Central memory CD4-positive, alpha-beta T cell (primary cell): ENCODE measurements at places on chromosomes 7 and 10.

- DNase-seq = no peak
These were observed 6.4 kb downstream of the MYL10 start for GRCh38 chr7:101622609-101623173.

DNA sequence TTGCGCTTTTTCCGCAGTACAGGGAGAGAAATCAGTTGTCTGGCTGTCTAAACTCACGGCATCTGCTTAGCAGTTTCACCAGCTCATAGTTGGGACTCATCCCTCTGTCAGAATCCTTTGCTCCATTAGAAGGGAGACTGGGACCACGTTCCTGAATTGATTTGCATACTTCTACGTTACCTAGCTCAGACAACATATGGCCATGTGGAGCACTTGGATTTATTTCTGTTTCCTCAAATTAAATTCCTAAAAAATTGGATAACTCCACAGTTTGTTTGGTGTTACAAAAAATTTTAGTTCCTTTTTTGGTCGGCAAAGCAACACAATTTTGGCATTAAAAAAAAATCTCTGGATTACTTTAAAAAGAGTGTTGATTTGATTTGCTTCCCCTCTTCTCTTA is 614.0 kb downstream of the AUTS2 start:
- no peak for DNase-seq

DNA sequence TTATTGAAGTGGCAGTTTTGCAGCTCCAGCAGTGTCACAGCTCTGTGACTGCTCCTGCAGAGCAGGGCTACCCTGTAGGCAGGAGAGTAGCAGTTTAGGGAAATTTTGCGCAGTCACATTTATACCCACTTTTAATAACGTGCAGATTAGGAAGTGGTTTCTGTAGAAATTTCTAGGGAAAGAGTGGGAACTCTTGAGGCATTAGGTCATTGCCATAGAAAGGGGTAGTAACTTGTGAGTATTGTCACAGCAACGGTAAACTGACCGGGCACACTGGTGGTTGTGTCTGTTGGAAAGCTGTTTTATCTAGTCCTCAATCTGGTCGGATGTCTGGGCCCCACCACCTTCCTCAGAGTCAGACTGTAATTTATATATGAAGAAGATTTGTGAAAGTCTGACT is 51.9 kb downstream of the CDC14C start:
- DNase-seq = no peak

DNA sequence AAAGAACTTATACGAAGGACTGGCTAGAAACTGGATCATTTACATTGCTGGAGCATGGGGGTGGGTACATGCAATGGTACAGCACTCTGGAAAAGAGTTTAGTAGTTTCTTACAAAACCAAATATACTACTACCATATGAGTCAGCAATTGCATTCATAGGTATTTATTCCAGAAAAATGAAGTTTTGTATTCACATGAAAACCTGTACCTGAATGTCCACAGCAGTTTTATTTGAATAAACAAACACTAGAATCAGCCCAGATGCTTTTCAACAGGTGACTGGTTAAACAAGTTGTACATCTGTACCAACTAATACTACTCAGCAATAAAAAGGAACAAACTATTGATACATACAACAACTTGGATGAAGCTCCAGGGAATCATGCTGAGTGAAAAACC is 3.4 kb downstream of the SCIN start:
- no peak for DNase-seq

GRCh38 chr7:46129831-46130230 is 208.8 kb upstream of the IGFBP3 start:
- DNase-seq = no peak

DNA sequence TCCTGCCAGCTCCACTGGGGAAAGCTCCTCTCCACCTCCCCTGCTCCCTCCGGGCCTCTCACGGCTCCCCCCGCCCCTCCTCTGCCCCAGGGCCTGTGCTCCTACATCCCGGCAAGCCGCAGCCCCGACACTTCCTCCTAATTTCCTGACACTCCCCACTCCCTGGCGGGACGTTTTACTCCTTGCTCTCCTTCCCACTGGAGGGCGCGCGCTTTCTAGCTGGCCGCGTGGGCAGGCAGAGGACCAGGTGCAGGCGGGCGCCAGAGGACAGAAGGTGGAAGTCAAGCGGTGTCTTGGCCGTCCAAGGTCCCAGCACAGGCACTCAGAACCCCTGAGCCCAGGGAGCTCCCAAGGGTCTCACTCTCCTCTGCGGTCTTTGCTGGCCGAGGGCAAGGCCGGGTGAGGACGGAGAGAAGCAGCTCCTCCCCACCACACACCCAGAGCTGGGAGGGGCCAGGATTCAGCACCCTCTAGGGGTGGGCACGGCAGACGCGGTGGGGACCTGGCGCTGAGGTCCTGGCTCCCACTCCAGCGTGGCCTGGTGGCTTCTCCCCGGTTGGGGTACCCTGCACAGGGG is 19.1 kb downstream of the ADAM8 start:
- DNase-seq = no peak

DNA sequence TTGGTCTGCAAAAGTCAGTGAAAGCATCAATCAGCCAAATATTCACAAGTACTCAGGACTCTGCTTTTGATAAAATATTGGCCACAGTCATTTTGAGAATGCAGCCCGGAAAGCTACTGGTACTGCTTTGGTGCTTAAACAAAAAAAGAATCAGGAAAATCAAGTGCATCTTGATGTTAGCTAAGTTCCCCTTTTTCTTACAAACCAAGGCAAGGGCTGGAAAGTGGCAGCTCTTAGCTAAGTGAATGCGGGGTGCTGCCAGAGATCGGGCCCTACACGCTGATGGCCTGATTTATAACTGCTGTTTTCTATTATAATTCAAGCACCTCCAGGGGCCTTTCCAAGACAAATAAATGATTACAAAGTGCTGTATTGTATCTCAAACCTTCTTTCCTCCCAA is 136.8 kb upstream of the MGMT start:
- no peak for DNase-seq

DNA sequence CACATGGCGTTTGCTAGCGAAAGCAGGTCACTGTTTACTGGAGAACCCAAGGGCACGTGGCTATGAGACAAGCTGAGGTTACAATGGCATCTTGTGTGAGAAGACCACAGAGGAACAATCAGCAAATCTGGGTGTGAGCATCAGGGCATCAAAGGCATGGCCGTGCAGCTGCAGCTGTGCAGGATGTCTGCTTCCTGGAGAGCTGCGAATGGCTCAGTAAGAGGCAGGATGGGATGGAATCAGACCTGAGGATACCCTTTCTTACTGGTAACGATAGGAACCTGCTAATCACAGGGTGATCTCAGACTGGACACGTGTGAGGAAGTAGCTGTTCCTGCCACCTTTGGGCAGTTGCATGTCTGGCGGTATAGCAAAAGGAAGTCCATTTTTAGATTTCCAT is 119.5 kb downstream of the RNF216 start:
- no peak for DNase-seq

DNA sequence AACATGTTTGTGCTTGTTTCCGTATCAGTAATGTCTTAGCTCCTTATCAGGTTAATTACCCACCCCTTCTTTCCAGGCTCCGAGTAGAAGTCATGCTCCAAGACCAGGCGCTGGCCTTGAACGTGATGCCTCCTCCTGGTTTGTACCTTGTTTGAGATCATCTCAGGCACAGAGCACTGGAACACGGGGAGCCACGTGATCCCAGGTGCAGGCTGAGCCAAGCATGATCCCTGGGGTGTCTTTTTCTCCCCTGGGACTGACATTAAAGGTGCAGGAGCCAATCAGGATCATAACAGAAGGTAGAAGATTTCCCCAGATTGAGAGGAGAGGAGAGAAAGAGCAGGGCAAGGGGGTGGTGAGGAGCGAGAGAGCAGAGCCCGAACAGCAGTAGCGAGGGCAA is 626.1 kb upstream of the GALNT17 start:
- no peak for DNase-seq

DNA sequence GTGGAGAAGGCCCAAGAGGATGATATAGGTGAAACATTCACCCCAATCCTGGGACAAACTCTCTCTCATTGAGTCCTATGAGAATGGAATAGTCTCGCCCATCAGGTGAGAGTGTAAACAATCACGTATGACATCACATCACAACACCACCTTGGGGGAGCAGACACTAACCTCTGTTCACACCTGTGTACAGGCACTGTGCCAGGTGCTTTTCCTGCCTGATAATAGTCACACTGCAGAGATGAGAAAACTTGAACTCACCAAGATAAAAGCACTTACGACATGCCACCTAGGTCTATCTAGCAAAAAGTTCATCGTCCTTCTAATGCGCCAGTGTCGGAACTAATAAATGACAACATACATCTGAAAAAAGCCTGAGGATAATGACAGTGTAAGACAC is 187.8 kb downstream of the FAM107B start:
- peak; percentile 86 for DNase-seq

DNA sequence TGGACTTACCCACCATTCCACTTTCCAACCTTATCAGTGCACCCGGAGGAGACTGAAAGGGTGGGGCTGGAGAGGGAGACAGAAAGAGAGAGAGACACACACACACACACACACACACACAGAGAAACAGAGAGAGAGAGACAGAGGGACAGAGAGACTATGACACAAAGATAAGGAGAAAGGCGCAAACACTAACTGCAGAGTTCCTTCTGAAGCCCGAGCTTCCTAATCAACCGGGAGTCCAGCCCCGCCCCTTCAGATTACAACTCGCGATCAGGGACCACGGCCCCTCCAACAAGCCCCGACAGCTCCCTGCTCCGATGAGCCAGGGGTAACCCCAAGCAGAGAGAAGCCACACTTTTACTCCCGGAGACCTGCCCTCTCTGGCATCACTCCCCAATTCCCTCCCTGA is 499 bp downstream of the GAL3ST4 start:
- DNase-seq = no peak

DNA sequence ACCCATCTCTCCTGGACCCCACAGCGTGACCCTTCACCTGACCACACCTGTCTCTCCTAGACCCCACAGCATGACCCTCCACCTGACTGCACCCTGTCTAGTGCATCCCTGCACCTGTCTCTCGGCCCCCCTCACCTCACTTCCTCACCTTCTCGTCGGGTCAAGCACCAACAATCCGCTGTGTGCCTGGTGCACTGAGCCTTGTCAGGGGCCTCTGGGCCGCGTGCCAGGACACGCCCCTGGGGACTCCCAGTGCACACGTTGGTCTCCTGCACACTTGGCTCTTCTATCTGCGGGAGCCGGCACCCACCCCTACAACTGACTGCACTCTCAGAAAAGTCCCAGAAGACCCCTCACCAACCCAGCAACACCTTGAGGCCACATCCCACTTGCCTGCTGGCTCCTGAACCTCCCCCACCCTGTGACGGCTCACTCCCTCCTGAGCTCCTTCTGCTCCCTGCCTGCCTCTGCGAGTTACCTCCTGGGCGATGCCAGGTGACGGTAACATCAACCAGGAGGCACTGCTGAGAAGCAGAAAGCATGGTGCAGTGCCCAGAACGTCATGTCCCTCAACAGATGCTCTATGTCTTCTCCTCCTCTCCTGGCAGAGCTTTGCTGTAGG is 147.6 kb downstream of the DIP2C start:
- no peak for DNase-seq

DNA sequence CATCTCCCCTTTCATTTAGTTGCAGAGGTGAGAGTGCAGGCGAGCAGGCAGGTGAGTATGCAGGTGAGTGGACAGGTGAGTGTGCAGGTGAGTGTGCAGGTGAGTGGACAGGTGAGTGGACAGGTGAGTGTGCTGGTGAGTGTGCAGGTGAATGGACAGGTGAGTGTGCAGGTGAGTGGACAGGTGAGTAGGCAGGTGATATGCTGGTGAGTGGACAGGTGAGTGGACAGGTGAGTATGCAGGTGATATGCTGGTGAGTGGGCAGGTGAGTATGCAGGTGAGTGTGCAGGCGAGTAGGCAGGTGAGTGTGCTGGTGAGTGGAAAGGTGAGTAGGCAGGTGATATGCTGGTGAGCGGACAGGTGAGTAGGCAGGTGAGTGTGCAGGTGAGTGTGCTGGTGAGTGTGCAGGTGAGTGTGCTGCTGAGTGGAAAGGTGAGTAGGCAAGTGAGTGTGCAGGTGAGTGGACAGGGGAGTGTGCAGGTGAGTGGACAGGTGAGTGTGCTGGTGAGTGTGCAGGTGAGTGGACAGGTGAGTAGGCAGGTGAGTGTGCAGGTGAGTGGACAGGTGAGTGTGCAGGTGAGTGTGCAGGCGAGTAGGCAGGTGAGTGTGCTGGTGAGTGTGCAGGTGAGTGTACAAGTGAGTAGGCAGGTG is 165.6 kb downstream of the ADARB2 start:
- no peak for DNase-seq
